ENCODE measurements at places on chromosomes 6 and 20.

DNA sequence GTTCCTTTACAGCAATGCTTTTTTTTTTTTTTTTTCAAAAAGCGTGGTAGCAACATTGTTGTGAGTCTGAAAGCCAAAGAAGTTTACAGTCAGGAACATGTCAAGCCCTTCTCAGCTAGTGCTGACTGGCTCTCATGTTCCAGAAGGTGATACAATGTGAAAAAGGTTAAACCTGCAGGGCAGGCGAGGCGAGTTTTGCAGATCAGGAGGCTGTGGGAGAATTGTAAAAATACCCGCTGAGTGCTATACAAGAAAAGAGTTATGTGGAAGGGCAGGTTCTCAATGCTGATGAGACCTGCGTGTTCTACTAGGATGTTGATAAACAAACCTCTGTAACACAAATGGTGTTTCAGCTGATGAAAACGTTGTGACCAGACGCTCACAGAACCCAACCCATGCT is 30.9 kb upstream of the RPP40 start:
- no peak for DNase-seq

DNA sequence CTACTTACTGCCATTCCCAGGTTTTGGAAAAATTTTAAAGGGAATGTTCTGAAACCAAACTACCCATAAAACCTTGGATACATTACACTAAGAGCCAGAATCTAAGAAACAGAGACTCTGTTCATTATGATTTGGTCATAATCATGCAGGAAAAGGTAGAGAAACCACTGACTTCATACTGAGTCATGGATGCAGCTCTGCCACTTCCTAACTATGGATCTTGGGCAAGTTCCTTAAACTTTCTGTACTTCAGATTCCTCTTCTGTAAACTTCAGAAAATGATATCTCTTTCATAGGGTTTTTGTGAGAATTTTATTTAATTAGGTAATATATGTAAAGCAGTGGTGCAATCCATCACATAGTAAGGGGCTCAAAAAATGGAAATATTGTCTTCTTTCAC is 20.0 kb downstream of the PLA2G7 start:
- DNase-seq, result no peak

GRCh38 chr6:1911474-1911873 is 301.8 kb downstream of the FOXC1 start:
- DNase-seq, result no peak

- DNase-seq, result peak; percentile 51
Measured at GRCh38 chr6:158654960-158655489, 5.2 kb downstream of the SYTL3 start.

DNA sequence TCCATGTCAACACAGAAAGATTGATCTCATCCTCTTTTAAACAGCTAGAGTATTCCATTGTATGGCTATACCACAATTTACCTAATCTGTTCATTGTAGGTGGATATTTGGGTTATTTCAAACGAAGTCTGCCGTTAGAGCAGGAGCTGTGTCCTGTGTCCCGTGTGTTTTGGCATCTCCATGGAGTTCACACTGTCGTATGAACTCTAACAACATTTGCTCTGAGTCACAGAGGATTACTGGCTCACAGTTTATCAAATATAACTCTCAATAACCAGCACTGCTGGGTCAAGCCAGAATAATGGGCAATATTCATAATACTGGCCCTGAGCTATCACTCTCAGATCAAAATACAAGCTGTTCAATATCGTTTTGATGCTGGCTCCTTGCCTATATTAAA is 16.4 kb downstream of the TRAM2 start:
- no peak for DNase-seq

DNA sequence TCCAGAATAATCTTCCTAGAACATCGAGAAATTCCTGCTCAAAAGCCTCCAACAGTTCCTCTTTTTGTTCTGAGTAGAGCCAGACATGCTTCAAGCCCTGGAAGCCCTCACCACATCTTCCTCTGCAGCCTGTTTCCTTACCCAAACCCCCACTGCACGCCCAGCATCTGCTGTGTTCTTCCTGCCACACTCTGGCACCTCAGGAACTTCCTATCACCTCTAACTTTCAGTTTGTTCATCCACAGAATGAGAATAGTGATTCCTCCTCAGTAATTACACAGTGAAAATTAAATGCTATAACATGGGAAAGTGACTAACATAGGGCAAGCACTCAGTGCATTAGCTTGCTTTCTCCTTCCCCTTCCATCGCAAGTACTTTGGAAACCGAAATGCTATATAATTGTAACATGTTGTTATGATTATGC is 26.3 kb downstream of the C6orf89 start:
- peak; percentile 66 for DNase-seq

GRCh38 chr6:119290306-119290705 is 59.3 kb downstream of the MAN1A1 start:
- DNase-seq, result no peak

Measured in activated CD8-positive, alpha-beta memory T cell treated with anti-CD3 and anti-CD28 coated beads, Interleukin-2, amount 50 U/mL, for 48 hours (primary cell).